Stimulated activated CD4-positive, alpha-beta T cell treated with anti-CD3 and anti-CD28 coated beads, Interleukin-15, amount 100 ng/mL, for 1 hour (primary cell): ENCODE measurements at places on chromosomes 7 and 10.

DNA sequence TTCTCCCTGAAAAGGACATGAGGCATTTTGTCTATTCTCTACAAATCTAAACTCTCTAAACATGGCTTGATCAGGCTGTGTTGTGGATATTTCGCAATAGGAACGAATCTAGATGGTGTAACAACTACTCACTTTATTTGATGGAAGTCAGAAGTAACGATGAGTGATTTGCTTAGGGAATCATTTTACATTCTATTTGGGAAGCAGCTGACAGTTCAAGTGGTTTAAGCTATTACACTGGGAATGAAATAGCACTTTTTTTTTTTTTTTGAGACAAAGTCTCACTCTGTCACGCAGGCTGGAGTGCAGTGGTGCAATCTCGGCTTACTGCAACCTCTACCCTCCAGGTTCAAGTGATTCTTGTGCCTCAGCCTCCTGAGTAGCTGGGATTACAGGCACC, 44.1 kb downstream of the NPY start:
- DNase-seq, result no peak

DNA sequence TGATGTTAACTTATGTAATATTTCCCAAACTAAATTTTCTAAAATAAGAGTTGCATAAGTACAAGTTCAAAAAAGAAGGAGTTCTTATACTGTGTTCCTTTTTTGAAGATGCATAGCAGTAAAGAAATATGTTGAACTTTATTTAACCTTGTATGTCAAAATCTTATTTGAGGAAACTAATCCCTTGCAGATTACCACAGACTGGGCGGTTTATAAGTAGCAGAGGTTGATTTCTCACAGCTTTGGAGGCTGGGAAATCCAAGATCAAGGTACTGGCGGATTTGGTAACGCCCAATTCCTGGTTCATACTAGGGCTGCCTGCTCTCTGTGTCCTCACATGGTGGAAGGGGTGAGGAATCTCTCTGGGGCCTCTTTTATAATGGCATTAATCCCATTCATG, 68.5 kb downstream of the GNAT3 start:
- no peak for DNase-seq

DNA sequence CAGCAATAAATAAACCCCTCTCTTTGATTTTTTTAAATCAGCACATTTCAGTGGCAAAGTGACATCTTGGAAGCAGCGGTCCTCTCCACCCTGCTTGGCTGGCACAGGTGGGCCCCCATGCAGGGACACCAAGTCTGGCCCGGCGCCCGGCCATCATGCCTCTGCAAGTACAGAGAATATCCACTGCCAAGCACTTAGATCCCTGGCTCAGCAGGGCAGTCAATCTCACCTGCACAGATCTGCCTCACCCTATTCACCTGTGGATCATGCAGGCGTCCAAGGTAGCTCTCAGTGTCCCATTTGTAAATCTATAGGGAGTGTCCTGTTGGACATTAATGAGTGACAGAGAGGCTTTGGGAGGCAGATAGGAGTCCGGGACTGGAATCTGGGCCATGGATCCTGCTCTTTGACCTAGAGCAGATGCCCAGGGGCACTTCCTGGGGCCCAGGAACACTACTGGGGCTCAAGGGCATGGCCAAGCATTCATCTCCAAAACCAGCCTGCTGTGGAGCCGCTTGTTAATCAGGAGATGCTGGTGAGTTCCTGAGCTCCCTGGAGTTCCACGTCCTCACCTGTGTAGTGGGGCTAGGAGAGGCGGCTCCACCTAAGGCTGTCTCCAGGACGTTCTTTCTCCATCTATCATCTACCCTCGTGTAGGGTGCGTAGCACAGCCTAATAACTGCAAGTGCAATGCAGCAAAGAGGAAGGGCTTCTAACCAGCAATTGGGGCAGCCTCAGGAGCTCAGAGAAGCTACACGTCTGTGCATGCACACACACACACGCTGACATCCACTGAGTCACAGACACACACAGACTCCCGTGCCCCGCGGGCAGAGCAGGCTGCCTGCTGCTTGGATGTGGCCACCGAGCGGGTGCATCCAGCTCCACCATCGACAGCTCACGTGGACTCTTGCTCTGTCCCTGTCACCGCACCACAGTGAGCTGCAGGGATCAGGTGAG, 123.6 kb downstream of the OAT start:
- no peak for DNase-seq

DNA sequence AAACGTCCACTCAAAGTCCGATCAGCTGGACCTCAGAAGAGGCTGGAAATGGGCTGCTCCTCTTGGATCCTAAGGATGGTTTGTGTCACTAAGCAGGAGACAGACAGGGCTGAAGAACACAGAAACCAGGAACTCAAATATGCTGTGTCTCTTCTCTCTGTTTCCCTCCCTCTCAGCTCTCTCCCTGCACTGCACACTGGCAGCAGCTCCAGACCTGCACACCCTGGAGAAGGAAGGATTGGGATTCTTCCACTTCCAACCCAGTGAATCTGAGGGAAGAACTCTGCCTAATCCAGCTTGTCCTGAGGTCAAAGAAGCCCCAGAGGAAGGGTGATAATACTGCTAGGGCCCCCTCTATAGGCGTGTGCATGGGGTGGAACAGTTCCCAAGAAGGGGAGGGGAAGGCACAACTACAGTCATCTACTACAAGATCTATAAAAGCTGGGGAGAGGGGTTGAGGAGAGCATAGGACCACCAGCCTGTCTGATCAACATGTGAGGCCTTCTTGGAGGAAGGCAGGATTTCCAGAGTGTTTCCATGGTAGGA, 22.7 kb upstream of the ZCCHC24 start:
- no peak for DNase-seq

DNA sequence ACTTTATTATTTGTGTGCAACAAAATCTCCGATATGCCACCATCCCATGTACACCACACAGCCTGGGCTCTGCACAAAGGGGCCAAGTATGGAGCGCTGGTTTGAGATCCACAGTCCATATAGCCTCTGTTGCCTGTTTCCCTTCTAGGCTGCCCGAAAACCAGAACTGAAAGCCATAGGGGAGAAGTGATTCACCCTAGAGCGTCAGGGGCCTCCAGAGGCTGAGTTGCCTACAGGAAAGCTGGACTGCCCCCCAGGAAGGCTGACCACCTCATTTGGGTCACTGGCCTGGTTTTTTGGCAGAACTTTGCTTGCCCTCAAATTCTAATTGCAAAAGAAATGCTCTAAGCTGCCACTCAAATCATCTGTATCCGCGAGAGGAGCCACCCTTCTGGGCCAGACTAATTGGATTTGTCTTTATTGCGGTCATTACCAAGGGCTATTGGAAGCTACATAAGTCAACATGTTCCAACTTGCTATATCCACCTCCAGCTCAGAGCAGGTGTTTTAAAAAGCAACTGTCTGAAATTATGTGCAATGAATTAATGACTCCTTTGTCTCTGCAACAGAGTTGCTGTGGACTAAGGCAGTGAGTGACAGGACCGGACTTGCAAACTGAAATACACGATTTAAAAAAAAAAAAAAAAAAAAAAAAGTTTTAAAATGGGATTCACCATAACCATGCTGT, 28.3 kb upstream of the FRMD4A start:
- no peak for DNase-seq

GRCh38 chr10:58282615-58283014, 13.7 kb downstream of the CISD1 start:
- no peak for DNase-seq

GRCh38 chr7:132075515-132075914, 500.8 kb downstream of the PLXNA4 start:
- no peak for DNase-seq

GRCh38 chr7:115410972-115411686, 489.2 kb downstream of the MDFIC start:
- no peak for DNase-seq

- DNase-seq, result peak; percentile 51
Observed at GRCh38 chr10:22325272-22326144, 4.6 kb downstream of the BMI1 start.

- no peak for DNase-seq
Observed at GRCh38 chr10:19847321-19847720, 31.1 kb downstream of the PLXDC2 start.

GRCh38 chr10:80729896-80730295, 192.2 kb downstream of the SH2D4B start:
- DNase-seq, result no peak

DNA sequence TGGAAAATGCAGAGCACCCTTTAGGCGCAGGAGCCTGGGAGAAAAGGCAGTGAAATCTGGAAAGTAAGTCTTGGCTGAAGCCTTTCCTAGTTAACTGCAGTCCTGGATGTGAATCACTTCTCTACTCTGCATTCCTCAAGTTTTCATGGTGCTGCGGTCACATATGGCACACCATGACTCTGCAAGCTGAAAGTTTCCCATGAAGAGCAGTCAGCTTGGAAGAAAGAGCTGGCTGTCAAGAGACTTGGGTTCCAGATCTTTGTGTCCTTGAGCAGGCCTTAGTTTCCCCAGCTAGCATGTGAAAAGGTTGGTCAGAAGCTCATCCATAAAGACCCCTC, 548.3 kb downstream of the SORCS3 start:
- no peak for DNase-seq

DNA sequence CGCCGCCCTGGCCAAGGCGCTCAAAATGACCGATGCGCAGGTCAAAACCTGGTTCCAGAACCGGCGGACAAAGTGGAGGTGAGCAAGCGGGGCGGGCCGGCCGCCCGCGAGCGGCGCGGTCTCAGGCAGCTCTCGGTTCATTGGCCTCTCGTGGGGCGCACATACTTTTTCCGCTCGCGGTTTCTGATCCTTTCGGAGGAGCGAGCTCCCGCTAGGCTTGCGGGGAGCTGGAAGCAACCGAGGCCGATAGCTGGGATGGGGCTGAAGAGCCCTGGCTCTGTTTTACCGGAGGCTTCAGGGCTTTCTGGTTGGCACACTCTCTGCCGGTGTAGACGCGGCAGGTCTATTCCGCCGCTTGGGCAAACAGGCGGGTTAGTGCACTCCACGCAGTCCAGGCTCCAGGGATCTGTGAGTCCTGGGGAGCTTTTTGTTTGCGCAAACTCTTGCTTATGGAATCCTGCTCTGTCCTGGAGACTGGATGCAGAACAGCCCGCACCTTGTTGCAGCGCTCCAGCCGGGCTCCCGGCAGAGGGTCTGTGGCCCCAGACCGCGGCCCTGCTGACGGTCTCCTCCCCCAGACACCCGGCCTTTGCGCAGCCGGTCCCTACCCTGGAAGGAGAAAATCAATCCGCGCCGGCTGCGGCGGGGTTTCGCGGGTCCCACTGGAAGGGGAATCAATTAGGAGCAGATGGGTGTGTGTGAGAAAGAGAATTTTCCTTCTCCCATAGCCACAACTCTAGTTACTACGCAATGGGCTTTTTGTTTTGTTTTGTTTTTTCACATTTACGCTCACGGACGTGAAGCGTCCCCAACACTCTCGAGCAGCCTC, 3.4 kb downstream of the TLX1 start:
- DNase-seq, result no peak

DNA sequence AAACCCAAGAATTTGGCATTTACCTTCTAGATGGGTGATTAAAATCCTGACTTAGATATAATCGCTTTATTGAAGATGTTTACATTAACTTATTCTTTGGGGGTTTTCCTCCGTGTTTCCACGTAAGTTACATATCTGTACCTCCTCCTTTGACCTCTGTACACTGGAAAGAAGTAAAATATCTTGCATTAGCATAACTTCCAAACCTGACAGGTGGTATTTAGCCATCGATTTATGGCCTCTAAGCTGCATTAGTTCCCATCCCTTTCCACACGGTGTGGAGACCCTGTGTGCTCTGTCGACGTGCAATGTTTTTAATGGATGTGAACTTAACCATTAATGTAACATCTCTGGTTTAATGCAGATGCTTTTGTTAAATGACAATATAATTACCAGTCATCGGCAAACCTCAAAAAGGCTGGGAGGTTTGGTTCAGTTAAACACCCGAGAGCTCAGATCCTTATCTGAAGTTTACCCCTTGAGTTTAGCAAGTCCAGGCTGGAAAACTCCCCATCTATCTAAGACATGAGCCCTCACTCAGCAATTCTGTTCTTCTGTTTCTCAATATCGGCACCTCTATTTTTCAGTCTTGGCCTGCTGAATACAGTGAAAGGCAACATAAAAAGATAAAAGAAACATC, 295.2 kb downstream of the GATA3 start:
- no peak for DNase-seq

- DNase-seq, result no peak
Observed at GRCh38 chr7:136057509-136057908, 80.3 kb upstream of the MTPN start.

- DNase-seq, result no peak
Observed at GRCh38 chr10:122033224-122033926, 44.4 kb downstream of the TACC2 start.

GRCh38 chr7:100065452-100066186, 15.9 kb downstream of the ZNF3 start:
- no peak for DNase-seq

DNA sequence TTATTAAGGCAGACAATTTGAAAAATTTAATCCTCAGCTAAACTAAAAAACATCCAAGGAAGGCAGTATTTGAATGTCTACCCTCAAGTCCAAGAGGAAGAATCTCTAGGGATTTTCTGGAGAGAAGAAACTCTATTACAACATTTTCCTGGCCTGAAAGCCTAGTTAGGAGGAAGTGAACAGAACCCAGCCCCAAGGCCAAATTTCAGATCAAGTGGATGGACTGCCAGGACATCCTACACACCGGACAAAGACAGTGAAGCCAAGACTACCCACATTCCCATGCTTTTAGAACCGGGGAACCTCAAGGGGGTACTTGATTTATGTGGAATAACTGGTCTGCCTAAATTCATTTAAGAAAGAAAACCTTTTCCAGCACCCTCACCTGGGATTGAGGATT, 108.9 kb upstream of the MEOX2 start:
- no peak for DNase-seq

GRCh38 chr7:47380325-47381133, 201.4 kb downstream of the TNS3 start:
- no peak for DNase-seq

DNA sequence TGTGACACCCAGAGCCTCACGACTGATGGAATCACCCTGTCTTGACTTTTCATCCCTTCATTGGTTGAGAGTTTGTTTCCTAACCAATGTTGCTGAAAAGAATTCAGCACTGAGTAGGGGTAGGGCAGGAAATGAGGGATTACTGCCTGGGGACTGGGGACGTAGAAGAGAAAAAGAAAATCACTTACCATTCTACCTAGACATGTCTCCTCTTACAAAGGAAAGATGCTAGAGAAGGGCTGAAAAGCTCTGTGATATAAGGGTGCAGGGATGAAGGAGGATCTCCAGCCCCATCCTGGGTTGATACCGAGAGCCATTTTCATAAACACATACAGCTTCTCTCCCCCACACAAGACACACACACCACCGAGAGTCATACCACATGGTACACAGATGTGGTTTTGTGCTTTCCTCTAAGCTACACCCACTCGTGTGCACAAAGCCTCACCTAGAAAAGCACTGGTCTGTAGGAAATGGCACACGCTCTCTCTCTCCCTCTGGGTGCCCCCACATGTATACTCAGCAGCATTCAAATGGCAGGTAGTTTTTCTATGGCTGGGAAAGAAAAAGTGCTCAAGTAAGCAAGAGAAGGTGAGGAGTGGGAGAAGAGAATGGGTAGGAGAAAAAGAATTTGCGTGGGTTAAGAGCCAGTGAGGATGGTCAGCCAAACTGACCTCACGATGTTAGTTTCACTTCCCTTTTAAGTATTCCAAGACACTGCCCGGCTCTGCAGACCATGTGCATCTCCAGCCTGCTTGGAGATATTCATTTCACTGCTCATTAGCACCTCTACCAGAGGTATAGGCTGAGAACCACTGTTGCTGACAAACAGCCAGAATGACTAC, 85.8 kb downstream of the CALD1 start:
- no peak for DNase-seq
